ENCODE measurements at places on chromosomes 7 and 10.
A peak's percentile ranks its signal among the peaks of the same experiment; 100 is the strongest.

DNA sequence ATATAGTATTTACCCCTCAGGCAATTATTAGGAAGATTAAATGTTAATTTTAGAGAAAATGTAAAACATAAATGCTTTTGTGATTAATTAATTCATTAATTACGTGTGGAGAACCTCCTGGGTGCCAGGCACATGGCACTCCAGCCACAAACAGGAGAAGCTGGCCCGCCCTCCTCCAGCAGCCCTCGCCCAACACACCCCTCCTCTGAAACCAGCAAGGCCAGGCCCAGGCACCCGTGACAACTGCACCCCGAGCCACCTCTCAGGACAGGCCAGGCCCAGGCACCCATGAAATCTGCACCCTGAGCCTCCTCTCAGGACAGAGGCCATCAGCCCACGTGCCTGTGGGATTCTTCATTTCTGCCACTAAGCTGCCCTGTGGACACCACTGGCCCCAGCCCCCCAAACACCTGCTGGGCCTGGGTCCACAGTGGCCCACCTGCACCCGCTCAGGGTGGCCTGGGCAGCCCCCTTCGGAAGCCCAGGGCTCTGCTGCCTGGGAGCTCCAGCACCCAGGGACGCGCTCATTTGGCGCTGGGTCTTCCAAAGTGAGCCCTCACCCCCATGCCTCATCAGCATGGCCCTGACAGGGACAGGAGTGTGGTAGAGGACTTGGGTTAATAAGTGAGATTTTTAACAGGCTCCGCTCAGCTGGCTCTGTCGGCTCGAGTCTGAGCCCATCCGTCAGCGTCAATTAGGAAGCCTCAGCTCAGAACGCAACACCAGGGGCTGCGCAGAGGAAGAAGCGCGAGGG, 482.1 kb downstream of the DNAJB6 start:
- DNase-seq, result no peak

- no peak for DNase-seq
Measured at GRCh38 chr7:103856929-103857328, 132.5 kb downstream of the RELN start.

DNA sequence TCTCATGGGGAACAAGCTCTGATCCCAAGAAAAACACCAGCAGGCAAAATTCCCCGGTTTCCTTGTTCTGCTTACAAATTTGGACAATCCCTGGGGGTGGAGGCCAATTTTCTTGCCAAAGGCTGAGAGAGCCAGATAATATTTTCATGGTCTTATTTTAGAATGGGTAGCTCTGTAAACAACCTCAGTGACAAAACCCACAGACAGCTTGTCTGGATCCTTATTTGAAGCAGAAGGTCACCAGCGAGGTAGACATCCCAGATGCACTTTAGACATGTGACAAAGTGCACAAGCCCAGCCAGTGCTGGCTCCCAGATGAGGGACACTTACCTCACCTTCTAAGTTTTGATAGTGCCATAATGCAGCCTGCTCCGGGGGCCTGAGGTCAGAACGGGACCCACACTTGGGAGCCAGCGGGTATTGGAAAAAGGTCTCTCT, 102.6 kb upstream of the DDC start:
- DNase-seq, result peak; percentile 47

DNA sequence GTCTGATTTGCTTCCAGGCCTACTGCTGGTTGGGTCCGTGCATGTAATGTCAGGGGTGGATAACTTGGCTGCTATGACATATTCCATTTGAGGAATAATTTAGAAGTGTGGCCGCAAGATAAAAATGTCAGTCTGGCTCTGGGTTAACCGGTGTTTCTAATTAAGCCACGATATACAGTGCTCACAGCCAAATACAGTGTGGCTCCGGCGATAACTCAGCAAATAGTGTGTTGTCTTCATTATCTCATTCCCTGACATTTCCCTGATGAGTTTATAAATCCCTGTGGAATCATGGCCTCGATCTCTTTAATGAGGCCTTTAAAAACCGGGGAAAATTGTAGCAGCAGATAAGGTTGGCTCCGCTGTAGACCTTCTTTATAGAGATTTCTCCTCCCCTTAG, 1125.0 kb downstream of the TYW1 start:
- DNase-seq, result no peak

DNA sequence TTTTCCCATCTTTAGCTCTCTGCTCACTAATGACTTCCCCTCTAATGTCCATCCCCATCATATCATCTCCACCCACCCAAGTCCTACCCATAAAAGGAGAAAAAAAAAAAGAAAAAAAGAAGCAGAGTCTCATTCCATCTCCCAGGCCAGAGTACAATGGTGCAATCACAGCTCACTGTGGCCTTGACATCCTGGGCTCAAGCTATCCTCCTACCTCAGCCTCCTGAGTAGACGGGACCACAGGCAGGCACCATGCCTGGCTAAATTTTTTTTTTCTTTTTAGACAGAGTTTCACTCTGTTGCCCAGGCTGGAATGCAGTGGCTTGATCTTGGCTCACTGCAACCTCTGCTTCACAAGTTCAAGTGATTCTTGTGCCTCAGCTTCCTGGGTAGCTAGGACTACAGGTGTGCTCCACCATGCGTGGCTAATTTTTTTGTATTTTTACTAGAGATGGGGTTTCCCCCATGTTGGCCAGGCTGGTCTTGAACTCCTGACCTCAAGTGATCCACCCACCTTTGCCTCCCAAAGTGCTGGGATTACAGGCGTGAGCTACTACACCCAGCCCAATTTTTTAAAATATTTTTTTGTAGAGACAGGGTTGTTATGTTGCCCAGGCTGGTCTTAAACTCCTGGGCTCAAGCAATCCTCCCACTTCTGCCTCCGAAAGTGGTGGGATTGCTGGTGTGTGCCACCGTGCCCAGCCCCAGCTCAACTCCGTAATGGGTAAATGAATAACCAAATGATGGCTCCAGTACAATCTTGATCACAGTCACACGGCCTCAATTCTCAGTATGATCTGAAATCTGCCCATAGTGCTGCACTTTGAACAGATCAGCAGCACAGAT, 24.6 kb upstream of the SGMS1 start:
- no peak for DNase-seq

- no peak for DNase-seq
Measured at GRCh38 chr7:140042386-140042670, 20.4 kb downstream of the PARP12 start.

DNA sequence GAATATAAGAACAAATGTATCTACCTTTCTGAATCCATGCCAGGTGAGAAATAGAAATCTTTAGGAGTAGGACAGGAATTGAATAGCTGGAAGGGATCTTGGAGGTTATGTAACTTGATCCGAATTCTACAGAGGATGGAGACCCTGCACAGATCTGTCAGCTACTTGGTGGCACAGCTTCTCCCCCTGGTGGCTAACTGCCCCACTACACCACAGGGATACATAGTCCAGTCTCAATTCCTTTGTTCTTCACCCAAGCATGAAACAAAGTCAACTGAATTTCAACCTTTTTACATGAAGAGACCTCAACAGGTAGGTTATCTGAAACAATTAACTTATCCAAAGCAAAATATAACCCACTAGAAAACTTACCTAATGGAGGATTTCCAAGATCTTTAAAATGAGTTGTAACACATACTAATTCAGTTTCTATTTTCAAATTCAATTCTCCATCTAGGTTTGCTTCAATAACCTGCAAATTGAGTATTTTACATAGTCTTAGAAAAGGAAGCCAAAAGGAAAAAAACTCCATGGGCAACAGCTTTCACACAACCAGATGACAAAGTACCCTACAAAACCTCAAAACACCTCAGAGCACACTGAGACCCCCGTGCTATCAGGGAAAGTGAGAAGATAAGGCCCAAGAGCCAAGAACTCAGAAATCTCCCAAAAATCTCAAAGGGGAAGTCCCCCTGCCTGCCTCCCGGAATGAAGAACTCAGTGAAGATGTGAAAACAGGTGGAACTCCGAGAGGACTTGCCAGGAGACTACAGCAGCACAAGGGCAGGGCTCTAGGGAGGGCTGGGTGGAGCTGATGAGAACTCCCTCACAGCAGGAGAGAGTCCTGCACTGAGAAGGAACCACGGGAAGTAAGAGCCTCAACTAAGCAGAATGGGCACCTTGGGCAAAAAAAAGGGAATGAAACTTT, 10.3 kb downstream of the HUS1 start:
- peak; percentile 78 for DNase-seq

DNA sequence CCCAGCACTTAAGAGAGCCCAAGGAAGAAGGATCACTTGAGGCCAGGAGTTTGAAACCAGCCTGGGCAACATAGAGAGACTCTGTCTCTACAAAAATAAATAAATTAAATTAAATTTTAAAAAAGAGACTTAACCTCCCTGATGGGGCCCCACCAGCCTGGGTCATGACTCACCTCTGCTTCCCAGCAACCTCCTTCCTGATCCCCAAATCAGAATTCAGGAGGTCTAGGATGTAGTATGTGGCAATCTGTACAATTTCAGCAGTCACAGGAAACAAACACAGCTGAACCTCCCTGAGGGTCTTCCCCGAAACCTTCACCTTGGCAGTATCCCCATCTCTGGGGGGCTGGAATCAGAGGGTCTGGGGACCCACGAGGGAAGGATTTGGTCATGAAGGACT, 9.7 kb upstream of the PPP1R35 start:
- DNase-seq, result peak; percentile 62

DNA sequence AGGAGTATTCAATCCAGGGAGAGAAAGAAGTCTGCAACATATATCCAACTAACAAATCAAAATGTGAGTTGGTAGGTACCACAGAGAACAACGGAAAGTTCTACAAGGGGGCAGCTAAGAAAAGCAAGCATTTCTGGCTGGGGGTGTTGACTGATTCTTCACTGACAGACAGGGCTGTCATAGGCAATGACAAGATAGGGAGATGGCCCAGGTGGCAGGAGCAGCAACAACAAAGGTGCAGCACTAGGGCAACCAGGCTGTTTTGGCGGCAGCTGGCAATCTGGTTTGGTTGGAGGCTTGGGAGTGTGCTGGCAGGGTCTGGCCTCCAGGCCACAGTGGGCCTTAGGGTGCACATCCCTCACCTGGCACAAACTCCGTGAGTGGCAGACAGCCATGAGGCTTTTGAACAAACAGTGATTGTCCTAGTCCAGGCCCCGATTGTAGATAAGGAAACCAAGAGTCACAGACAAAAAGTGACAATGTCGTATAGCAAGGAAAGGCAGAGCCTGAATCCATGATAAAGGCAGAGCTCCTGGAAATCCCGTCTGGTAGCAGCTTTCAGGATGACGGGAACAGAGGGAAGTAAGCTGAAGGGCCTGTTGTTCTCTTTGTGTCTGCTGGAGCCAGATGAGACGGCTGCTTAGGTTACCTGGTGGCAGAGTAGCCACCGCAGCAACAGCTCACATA, 28.4 kb downstream of the DPCD start:
- no peak for DNase-seq

- no peak for DNase-seq
Measured at GRCh38 chr7:70097645-70098044, 499.4 kb downstream of the AUTS2 start.

GRCh38 chr7:128794020-128794419, 2.3 kb downstream of the CCDC136 start:
- no peak for DNase-seq

GRCh38 chr10:100183481-100183880, 2.3 kb downstream of the ERLIN1 start:
- DNase-seq, result no peak

DNA sequence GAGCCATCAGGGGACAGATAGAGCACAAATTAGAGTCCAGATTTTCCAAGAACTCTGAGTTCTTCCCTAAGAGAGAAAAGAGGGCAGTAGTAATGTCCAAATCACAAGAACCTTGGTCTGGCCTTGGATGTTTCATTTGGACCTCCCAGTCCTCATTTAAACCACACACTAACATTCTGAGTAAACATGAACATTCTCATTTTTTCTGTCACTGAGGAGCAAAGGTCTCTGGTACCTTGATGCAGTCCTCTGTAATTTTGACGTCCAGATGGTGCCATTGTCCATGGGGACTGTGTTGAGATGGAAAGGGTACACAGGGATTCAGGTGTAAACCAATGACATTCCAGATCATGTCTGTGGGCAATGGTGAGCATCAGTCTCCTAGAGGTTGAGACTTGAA, 225.4 kb upstream of the PHYHIPL start:
- no peak for DNase-seq

GRCh38 chr7:122463631-122464030, 159.1 kb upstream of the FEZF1 start:
- no peak for DNase-seq

DNA sequence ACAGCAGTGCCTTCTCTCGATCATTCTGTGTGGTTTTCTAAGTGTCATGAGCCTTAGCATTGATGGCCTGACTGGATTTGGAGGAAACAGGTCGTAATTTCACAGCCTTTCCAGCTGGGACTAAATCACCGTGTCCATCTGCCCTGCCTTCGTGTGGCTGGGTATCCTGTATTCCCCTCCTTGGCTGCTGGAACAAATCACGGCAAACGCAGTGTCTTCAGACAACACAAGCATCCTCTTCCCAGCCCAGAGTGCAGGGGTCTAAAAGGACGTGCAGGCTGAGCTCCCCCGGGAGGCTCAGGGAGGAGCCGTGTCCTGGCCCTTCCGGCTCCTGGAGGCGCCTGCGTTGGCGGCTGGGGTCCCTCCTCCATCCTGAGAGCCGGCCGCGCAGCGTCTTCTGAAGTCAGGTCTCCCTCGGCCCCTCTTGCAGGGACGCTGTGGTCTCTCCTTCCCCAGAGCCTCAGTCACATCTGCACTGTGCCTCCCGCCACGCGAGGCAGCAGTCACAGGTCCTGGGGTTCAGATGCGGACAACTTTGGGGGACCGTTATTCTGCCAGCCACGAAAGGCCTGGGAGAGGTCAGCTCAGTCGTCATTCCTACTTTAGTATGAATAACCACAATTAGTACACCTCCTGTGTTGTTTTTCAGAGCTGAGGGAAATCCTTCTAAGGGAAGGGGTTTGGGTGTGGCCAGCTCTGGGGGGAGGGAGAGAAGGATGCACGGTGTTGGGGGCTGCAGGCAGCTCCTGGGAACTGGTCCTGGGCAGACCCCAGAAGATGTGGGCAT, 41.1 kb downstream of the FAM20C start:
- peak; percentile 23 for DNase-seq

DNA sequence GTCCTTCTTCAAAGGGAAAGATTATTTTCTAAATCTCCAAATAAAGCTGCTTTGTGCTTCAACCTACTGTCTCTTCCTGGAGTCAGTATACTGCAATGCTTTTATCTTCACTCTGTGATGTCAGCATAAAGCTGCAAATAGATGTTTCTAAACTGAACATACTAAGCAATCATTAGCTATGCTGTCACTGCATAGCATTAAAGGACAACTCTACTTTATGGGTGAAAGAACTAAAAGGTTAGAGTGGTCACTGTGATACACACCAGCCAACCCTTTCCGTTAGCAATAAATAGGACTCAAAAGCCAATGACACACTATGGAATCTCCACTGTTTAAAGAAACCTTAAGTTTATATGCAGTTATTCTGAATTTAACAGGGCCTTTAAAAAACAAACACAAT, 1.8 kb downstream of the CCDC186 start:
- DNase-seq, result peak; percentile 41

GRCh38 chr10:36677431-36677768, 448.0 kb upstream of the ANKRD30A start:
- DNase-seq, result no peak

GRCh38 chr7:99024066-99024465, 119.8 kb downstream of the SMURF1 start:
- no peak for DNase-seq

DNA sequence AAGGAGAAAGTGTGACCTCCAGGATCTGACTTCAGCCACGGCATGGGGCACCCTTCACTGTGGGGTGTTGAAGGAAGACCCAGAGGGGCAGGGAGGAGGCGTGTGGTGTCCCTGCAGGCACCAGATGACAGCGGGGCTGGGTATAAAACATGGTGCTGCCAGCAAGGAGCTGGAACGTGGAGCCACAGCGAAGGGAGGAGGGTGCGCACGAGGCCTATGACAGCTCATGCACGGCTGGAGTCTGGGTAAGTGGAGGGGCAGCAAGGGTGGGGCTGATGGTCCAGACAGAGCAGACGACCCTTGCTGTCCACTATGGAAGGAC, 27.8 kb upstream of the FOXL3 start:
- no peak for DNase-seq
